Heart left ventricle (tissue), 16 donors: ENCODE measurements at places on chromosomes 7 and 10. TPM values are rescaled to one million over a fixed set of nuclear protein-coding genes. Genes with fewer than 3 reads are reported as not detected.

DNA sequence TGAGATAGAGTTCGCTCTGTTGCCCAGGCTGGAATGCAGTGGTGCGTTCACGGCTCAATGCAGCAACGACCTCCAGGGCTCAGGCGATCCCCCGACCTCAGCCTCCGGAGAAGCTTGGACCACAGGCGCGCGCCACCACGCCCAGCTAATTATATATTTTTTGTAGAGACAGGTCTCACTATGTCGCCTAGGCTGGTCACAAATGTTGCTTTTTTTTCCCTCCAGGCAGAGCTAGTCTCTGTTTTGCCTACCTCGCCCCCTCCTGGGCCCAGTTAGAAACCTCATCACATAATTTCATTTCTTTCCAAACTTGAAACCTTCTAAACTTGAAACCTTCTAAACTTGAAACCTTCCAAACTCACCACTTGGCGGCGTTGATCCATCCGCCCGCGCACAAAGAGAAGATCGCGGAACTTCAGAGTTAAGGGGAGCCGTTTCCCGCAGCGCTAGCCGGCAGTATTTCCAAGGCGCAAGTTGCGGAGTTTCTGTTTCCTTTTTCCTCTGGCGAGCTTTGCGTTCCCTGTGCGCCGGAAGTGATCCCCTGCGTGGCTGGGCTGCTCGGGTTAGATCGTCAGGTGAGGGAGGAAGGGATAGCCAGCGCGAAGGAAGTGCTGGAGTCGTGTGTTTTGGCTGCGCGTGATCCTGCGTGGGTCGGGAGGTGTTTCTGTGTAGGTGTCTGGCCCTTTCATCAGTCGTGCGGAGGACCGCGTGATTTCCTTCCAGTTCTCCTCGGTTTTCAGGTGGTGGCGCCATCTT lies at the start of gene SSBP1:
SSBP1 (plus strand) TSS at position 523 of the 756 bp plus-strand sequence. CDS start 809 bp downstream, outside the sequence.
- peak; percentile 90 for DNase-seq

GRCh38 chr7:34928052-34928451 lies 109.2 kb downstream of the DPY19L1 start:
- peak; percentile 62 for DNase-seq

- DNase-seq: peak; percentile 40
Observed at GRCh38 chr10:13272164-13272571, 27.7 kb downstream of the PHYH start.

GRCh38 chr7:117666031-117666430 lies 186.2 kb downstream of the CFTR start:
- no peak for DNase-seq

DNA sequence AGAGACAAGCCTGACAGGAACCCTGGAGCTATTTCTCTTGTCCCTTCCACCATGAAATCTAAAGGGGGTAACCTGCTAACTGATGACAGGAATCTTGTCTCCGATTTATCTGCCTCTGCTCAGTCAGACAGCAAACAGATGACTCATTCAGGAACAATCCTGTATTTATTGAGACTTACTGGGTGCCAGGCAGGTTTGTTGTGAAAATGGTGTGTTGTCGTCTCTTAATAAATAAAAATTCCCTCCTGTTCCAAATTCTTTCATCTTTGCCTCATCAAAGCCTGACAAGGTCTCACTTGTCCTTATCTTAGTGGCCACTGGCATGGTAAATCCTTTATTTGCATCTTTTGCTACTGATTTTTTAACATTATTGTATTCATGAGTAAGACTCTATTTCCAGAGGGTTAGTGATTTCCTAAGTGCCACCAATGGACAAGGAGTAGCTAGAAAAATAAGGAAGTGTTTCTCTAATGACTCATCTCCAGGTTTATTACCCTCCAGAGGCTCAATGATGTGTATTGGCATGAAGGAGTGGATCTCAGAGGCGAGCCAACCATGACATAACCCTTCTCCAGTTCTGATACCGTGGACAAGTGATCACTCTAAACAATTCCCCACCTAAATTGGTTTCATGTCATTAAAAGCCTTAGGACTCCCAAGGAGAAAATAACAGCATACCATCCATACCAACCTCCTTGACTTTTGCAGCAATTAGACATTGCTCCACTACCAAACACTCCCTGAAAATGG lies 724.0 kb downstream of the GRID1 start:
- no peak for DNase-seq

DNA sequence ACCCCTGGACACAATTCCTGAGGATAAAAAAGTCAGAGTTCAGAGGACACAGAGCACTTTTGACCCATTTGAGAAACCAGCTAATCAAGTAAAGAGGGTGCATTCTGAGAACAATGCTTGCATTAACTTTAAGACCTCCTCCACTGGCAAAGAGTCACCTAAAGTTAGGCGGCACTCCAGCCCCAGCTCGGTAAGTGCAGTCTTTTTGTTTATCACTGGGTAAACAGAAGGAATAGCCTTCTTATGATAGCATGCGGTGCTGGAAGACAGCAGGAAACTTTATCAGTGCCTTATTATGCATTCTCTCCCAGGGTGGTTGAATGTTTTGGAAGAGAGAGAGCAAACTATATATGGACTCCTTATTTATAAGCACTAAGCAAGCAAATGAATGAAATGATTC lies 130.5 kb downstream of the CDK14 start:
- DNase-seq: no peak

DNA sequence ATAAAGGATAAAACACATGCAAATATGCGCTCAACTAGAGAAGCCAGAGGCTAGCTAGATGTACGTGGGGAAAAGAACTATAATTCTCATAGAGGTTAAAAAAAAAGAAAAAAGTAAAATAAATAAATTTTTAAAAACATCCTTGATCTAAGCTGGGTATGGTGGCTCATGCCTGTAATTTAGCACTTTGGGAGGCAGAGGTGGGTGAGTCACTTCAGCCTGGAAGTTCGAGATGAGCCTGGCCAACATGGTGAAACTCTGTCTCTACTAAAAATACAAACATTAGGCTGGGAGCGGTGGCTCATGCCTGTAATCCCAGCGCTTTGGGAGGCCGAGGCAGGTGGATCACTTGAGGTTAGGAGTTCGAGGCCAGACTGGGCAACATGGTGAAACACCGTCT lies 18.6 kb upstream of the HSPA12A start:
- DNase-seq: no peak

GRCh38 chr10:80454513-80455460 lies 677 bp downstream of the TSPAN14 start:
- peak; percentile 61 for DNase-seq

- no peak for DNase-seq
Observed at GRCh38 chr7:115274-115911, 77.0 kb upstream of the FAM20C start.

- peak; percentile 58 for DNase-seq
Observed at GRCh38 chr10:96416643-96417042, 57.8 kb upstream of the OPALIN start.

DNA sequence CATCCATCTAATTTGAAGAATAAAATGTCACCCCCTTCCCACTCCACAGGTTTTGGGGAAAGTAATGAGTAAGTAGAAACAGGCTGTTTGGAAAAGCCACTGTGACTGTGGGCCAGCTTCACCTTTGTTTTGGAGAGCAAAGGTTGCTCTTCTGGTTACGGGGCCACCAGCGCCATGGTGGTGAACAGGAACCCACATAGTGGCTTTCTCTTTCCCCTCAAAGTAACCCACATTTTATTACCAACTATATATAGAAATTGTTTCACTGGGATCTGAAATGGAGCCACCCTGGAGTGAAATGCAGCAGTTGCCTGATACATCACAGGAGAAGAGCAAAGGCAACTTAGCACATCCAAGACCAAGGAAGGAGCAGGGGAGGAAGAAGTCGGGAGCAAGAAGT lies 112.3 kb upstream of the EFCAB10 start:
- no peak for DNase-seq

DNA sequence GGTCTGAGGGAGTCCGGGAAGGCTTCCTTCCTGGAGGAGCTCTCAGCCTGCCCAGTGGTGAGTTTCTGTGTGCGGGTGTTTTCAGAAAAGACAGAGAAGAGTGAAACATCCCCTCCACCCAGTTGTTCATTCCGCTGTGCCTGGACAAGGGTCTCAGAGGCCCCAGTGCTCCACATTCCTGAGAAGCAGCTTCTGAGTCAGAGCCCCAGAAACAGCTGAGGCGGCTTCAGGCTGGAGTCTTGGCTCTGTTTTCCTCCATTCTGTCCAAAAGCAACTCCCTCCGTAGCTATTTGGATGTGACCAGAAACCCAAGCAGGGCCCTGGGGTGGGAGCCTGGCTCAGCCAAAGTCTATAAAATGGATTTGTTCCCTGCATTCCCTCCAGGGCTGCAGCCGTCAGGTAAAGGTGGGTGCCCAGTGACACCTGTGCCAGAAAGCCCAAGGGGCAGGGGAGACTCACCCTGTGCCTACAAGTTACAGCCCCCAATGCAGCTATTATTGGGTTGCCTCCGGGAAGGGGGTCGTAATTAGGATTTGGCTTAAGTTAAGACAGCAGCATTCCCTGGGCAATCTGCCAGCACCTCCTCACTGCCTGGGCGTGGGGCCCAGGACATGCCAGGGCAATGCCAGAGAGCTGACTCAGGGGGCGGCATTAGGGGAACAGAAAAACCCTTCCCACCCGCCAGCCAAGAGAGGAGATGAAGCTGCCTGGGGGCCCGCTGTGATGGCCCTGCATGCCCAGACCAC lies 13.1 kb upstream of the CAMK2G start:
- peak; percentile 91 for DNase-seq

GRCh38 chr10:4740471-4740870 lies 85.5 kb upstream of the AKR1E2 start:
- DNase-seq: no peak

WEE2 gene
- polyA plus RNA-seq: not detected

GPR15LG gene
- not detected for polyA plus RNA-seq

HGF gene
- polyA plus RNA-seq: 1.4 TPM

PTCD1 gene
- 3.7 TPM for polyA plus RNA-seq

ADAM8 gene
- 0.50 TPM for polyA plus RNA-seq

UPK3B gene
- polyA plus RNA-seq: 0.19 TPM

DENND10 gene
- 18.2 TPM for polyA plus RNA-seq

NUTM2A gene
- 3.8 TPM for polyA plus RNA-seq

CLEC2L gene
- polyA plus RNA-seq: not detected

COL1A2 gene
- polyA plus RNA-seq: 141 TPM
